ENCODE measurements at places on chromosomes 2 and 18.

- DNase-seq: no peak
Measured at GRCh38 chr2:163610817-163611556, 124.8 kb downstream of the FIGN start.

- DNase-seq: no peak
Measured at GRCh38 chr2:221203125-221203524, 369.0 kb downstream of the EPHA4 start.

- no peak for DNase-seq
Measured at GRCh38 chr2:105804266-105804665, 59.6 kb downstream of the NCK2 start.

GRCh38 chr2:42073739-42074503 lies 26.1 kb downstream of the PKDCC start:
- no peak for DNase-seq

DNA sequence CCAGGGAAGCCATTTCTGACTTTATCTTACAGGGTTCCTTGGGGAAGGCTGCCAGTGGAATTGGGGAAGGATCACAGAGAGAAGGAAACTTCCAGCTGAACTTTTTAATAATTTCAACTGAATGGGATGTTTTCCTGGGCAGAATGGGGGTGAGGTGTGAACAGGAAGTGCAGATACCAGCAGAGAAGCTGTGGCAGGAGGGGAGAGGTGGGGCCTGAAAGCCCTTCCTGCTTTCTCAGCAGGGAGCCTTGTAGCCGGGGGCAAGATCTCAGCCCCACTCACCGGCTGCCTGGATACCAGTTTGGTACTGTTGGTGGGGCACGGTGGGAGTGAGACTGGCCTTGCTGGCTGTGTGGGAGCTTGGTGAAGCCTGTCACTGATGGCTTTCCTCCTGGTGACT lies 170.5 kb downstream of the ZBTB7C start:
- DNase-seq: no peak

DNA sequence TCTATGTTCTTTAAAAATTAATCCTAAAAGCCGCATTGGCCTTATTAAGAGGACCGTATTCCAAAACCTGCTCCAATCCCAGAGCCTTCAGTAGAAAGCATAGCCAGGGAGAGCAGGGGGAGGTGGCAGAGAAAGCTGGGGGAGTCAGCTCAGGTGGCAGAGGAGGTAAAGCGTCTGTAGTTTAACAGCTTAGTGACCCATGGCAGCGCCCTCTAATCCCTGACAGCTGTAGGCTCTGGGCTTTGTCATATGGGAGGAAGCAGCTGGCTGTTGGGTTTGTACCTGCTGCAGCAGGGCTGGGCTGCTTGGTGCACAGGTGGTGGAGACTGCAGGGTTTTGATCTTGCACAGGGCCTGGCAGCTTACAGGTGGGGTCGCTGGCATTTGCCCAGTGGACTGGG lies 50.6 kb downstream of the THNSL2 start:
- DNase-seq: no peak

DNA sequence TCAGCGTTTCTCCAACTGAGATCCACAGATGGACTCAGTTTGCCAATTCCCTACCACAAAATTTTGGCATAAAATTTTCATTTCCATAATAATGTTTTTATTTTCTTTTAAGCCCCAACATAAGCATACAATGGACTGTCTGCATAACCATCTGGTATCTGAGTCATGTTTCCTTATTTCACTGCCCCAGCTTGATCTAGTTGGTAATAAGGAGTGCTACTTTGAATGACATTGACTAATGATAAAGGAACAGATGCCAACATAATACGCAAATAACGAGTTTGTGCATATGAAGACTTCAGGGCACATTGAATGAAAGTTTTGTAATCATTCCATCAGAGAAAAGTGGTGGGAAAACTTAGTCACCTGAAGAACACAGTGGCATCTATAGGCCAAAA lies 8.8 kb upstream of the MBD2 start:
- DNase-seq: no peak

- DNase-seq: no peak
Measured at GRCh38 chr2:137826373-137827372, 137.6 kb upstream of the HNMT start.

DNA sequence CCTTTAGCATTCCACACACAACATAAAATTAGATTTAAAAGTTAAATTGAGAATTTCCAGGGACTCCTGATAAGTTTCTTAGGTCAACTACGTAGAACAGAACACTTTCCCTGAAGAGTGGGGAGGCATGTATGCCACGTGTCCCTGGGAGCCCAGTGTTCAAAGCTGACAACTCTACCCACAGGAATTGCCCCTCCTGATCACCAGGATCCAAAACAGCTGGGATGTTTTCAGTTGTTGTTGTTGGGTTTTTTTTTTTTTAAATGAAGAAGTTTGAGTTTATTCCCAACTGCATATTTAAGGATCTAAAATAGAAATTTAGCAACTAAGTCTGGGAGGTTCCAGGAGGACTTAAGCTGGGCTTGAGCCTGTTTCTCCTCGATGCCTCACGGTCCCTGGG lies 100.5 kb downstream of the TPGS2 start:
- DNase-seq: no peak

- DNase-seq: no peak
Measured at GRCh38 chr2:121388371-121388770, 103.4 kb upstream of the TFCP2L1 start.

DNA sequence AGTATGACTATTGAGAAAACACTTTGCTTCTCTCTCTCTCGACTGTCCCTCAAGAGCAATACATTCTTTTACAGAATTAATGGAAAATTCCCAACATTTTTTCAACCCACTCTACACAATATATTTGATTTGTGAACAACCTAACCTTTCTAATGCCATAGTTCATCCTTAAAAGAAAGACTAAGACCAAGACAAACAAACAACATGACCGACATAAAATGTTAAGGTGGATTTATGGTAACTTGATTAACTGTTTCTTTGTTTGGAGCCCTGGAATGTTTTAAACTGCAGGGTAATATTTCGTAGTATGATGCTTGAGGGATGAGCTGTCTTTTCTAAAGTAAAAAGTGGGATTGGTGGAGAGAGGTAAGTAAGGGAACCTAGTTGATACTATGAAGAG lies 738.2 kb downstream of the MBD2 start:
- no peak for DNase-seq

DNA sequence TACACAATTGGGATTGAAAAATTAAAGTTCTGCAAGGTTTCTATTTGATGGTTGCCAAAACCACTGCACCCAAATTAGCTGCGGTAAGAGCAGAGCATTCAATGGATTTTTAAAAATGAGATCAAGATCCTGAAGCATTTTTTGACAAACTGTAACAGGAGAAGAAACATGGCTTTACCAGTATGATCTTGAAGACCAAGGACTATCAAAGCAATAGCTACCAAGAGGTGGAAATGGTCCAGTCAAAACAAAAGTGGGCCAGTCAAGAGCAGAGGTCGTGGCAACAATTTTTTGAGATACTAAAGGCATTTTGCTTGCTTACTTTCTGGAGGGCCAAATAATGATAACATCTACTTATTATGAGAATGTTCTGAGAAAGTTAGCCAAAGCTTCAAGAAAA lies 186.8 kb downstream of the RDH14 start:
- no peak for DNase-seq

DNA sequence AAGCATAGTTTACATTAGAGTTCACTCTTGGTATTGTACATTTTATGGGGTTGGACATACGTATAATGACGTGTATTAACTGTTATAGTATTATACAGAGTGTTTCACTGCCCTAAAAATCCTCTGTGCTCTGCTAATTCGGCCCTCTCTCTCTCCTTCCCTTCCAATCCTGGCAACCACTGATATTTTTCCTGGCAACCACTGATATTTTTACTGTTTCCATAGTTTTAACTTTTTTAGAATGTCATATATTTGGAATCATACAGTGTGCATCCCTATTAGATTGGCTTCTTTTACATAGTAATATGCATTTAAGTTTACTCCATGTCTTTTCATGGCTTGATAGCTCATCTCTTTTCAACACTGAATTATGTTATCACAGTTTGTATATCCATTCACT lies 526.7 kb downstream of the RIT2 start:
- DNase-seq: no peak

- no peak for DNase-seq
Measured at GRCh38 chr2:198883604-198884003, 574.1 kb downstream of the SATB2 start.

DNA sequence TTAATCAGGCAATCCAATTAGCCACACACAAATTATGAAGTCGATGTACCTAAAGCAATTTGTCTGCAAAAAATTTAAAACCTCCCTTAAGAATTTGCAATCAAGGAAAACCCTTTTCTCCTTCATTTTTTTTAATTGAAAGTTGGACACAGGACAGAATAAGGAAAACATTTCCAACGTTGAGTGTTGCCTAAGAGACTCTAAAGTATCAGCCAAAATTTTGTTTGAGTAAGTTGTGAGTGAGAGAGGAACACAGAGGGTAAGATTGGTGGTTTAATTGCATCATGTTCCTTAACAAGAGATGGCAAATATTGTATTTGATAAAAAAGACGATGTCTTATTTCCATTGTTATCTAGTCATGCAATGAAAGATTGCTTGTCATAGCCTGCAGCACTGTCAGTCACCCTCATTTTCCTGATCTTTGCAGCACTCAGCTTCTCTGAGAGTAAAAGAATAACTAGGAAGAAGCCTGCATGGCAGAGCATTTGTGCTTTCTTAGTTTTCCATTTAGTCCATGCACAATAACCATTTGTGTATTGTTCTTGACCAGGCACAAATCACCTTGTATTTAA lies 115.5 kb downstream of the ICOS start:
- no peak for DNase-seq
